ENCODE measurements at places on chromosomes 5 and 9.

DNA sequence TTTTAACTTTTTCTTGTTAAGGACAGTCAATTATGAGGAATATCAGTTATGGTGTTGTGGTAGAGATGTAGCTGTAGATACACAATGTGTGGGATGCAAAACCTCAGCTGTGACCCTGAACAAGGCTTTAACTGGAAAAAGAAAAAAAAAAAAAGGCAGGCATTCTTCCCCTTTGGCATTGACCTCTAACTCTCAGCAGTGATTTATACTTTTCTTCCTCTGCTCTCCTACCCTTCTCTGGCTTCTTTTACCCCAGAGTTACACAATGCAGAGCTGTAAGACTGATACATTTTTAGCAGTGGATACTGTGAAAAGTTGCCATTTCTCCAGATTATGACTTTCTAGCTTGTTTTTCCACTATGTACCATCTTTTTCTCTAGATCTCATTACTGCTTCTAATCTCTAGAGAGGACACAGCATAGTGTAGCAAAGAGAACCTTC is 2.0 kb downstream of the CTNNAL1 start:
- DNase-seq, result no peak

- no peak for DNase-seq
Observed at GRCh38 chr5:142853682-142854081, 83.5 kb downstream of the ARHGAP26 start.

GRCh38 chr9:122051351-122052321 is 41.5 kb downstream of the TTLL11 start:
- DNase-seq, result peak; percentile 2

DNA sequence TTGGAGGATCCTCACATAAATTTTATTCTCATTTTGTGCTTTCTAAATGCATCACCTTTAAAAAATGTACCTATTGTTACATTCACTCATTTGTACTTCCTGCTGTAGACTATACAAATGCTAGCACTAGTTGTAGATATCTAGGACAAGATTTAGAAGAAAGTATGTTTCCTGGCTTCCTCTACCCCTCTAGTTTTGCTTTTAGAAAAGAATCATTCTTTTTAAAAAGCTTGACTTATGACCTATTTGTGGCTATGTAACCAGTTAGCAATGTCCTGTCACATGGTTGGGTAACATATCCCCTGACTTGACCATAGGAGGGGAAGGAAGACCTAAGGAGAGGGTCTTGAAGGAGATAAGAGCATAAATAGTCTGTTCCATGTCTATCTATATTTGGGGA is 13.3 kb downstream of the CAMK4 start:
- no peak for DNase-seq

GRCh38 chr9:13939134-13939533 is 374.8 kb downstream of the NFIB start:
- DNase-seq, result no peak

GRCh38 chr9:21031091-21031807 is at the start of gene HACD4:
TSS of gene HACD4 (minus strand) at chr9:21031640. CDS start at chr9:21031590, 50 bp downstream.
- DNase-seq, result peak; percentile 59

GRCh38 chr9:137669261-137669672 is 50.5 kb downstream of the EHMT1 start:
- no peak for DNase-seq

DNA sequence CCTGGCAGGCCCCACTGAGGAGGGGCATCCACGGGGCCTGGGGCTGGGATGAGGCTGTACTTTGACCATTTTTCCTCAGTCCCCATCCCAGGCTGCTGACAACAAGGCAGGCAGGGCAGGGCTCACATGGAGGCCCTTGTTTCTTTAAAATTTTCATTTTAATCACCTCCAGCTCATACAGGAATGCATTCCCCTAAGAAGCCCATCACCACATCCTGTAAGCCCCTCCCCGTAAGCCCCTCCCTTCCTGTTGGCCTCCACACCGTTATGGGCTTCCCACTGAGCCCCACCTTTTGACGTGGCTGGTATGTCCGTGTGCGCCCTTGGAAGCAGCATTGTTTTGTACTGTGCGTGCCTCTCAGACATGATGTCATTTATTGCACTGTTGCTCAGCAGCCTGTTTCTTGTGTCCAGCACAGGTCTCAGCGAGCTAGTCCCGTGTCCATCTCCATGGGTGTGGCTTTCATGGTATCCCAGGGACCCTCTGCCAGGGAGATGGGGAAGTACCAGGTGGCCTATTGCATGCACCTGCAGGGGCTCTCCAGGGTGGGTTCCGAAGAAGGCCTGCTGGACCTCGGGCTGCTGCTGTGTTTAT is 22.4 kb downstream of the PHF2 start:
- no peak for DNase-seq

DNA sequence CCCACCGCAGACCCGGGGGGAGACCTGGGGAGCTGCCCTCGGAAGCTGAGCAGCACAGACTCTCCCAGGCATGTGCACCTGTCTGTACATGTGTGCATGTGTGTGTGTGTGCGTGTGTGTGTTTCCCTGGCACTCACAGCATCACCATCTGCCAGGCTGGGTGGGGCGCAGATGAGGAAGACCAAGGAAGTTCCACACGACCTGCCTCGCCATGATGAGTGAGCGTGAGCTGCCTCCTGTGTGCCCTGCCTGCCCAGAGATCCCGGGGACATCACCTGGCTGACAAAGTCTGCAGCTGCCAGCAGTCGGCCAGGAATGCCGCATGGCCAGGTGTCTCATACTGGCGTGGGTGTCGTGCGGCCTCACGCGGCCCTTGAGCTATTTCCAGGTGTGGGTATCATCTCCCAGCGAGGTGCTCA is 4.0 kb upstream of the GPSM1 start:
- no peak for DNase-seq

DNA sequence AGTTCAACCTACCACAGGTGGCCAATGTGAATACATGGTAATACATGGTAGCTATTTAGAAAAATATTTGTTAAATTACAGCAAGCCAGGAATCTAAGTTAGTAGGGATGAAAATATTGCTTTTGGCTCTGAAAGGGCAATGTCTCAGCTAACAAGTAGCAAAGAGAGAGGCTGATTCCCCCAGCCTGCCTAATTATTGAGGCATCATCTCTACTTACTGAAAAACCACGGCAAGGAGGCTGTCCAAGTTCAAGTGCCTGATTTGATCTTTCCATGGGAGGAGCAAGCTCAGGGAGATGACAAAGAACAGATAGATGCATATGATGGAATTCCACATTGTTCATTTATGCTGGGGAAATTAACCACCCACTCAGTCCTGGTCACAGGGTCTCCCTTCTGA is 28.7 kb upstream of the UBTD2 start:
- no peak for DNase-seq

- no peak for DNase-seq
Observed at GRCh38 chr5:158435161-158435616, 576.2 kb upstream of the CLINT1 start.

DNA sequence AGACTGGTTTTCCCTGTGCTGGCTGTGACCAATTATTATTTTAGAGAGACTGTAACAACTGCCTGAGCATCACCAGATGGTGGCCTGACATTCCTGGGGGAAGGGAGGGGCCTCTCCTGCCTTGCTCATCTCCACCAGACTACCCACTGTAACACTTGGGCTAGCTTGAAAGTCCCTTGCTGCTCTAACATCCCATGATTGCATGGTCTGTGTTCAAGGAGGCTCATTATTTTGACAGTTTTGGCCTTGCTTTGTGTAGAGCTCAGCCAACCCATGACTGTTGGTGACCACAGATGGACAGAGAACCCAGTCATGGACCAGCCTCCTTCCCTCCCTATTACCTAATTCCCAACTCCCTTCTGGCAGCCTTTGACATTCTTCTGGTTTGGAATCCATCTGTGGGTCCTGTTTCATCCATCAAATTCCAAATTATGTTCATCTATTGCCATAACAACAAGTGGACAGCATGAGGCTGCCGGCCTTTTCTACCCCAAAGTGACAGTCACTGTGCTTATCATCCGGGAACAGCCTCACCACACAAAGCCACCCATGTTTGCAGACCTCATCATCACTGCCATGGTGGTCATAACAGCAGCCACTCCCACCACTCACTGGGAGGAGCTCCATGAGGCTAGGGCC is 49.0 kb upstream of the ICE1 start:
- no peak for DNase-seq

- no peak for DNase-seq
Observed at GRCh38 chr9:95992536-95992935, 117.0 kb downstream of the ERCC6L2 start.

DNA sequence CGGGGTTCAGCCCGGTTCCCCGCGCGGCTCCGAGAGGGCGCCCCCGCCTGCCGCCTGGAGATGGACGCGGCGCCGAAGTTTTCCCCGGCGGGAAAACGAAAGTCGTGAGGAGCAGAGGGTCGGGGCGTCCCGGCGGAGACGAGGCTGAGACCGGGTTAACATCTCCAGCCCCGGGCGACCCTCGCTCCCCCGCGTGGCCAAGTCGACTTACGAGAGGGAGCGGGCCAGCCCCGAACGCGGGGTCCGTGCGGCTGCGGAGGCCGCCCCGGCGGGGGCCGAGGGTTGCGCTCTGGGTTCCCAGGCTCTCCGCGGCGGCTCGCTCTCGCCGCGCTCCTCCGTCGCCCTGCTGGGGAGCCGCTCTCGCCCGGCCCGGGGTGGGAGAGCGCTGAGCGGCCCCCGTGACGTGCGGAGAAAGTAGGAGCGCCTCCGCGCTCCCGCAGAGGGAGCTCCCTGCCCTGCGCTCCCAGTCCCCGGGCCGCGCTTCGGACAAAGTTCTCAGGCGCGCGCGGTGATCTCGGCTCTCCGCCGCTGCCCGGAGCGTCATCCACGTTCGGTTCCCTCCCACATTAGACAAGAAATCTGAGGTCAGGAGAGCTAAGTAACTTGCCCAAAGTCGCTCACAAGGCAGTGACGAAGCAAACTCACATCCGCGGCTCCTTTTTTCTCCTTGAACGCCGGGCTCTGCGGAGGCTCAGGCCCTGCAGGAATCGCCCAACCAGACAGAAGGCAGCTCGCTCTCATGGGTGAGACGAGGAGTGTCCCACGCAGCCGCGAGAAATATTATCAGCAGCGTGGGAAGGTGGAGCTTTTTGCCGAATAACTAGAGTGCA is 1.2 kb upstream of the GCNT4 start:
- DNase-seq, result peak; percentile 31

DNA sequence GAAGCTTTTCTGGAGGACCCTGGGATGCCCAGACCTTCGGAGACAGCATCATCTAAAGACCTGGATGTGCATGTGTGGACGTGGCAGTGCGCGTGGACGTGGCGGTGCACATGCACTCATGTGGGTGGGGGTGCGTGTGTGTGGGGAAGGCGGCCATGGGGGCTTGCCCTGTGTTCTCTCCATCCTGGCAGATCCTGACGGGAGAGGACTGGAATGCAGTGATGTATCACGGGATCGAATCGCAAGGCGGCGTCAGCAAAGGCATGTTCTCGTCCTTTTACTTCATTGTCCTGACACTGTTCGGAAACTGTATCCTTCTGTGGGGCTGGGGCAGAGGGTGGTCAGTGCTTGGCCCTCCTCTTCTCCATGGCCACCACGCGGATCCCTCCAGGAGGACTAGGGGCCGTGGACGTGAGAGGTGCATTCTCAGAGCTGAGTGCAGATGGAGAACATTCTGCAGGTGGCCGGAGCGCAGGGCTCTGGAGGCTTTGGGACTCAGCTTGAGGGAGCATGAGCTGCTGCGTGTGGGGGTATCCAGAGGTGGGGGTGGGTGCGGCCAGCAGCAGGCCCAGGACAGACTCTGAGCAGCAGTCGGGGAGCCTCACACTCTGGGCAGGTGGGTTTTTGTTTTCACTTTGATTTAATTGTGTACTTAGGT is 129.1 kb downstream of the CACNA1B start:
- DNase-seq, result no peak

DNA sequence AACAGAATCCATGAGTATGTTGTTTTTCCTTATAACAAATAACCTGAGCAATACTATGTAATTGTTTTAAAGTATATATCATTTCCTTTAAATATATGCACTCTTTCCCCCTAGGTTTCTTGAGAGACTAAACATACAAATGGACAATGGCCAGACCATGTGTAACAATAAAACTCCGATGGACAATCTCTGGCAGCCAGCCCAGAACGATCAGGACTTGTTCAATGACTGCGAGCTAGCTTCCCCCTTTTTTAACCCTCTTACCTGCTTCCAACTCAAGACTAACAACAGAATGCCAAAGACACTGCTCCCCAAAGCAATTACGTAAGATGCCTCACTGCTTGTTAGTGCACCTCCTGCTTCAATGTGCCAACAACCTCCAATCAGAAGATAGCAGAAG is 94.9 kb downstream of the HTR4 start:
- no peak for DNase-seq

DNA sequence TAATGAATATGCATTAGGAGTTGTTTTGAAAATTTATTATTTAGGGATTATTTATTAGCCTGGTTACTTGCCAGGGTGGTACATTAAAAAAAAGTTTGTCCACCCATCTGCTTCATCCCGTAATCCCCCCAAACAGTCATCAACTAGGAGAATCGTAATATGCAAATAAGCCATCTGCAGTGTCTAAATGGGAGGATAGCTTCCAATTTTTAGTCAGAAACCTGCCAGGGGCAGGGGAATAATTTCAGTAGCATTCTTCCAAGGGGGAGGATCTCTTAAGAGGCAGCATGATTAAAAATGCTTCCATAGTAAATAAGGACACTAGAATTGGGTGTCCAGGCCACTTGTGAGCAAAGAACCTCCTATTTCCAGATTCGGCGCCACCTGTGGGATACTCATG is 43.3 kb downstream of the SH3GL2 start:
- DNase-seq, result no peak

GRCh38 chr9:4113711-4114110 is 186.2 kb downstream of the GLIS3 start:
- no peak for DNase-seq

GRCh38 chr5:159412284-159413046 is 82.2 kb upstream of the IL12B start:
- DNase-seq, result peak; percentile 91

DNA sequence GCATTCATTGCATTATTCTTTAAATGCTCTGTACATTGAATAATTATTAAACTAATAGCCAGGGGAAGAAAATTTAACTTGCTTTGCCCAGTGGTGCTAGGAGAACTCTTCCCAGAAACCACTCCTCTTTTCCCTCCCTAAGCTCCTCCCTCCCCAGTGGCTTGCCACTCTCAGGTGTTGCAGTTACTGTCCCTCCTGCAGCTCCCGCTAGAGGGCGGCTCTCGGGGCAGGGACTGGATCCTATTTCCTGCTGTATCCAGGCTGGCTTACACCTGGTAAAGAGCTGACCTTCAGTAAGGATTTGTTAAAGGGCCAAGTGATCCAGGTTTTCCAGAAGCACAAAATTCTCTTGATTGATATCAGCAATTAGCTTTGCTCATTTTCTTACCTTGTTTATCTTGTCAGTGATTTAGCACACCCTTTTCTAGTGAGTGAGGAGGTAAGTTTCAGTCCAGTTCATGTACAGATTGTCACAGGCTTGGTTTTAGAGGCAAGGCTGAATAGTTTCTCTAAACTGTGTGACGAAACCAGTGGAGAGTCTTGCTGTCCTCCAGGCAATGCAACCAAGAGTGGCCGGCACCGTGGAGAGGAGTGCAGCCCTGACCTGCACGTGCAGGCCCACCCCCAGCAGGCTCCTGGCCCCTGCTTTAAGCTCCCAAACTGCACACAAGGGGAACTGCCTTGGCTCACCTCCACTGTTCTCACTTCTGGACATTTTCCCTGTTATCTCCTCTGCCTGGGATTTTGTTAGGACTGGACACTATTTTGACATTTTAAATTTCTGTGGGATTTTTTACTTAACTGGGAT is 423.8 kb downstream of the SPOCK1 start:
- DNase-seq, result peak; percentile 26

Data from T-helper 2 cell (primary cell).